ENCODE measurements at places on chromosomes 5 and 9. TPM values are rescaled to one million over a fixed set of nuclear protein-coding genes. Genes with fewer than 3 reads are reported as not detected.

GRCh38 chr9:131121346-131121745 is 4.0 kb upstream of the NUP214 start:
- peaks cover 4% of the 10 kb centered on the region for H3K36me3 ChIP-seq
- H3K4me1 ChIP-seq: peaks cover 15% of the 10 kb centered on the region
- H3K27me3 ChIP-seq: peaks cover 7% of the 10 kb centered on the region
- DNase-seq: no peak
- no peak overlapping the region for H3K27ac ChIP-seq
- H3K4me3 ChIP-seq: no peak overlapping the region

DNA sequence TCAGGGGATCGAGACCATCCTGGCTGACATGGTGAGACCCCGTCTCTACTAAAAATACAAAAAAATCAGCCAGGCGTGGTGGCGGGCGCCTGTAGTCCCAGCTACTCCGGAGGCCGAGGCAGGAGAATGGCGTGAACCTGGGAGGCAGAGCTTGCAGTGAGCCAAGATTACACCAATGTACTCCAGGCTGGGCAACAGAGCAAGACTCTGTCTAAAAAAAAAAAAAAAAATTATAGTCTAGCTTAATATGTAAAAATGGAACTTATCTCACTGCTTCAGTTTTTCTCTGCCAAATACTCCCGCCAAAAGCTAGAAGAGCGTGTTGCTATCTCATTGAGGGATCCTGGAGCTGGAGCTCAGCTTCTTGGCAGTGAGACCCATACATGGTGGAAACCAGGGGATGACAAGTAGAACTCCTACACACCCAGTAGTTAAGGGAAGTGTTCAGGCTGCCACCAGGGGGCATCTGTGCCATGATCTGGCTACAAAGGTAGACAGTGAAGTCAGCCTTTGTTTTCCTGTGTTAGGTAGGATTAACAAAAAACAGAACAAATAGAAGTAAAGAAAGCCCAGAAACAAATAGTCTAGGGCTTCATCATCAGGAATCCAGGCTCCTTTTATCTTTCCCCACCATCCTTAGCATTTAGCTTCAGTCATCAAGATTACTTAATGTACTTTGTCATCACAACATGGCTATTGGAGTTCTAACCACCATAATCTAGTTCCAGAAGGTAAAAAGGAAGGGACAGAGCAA is 33.6 kb upstream of the GLIPR2 start:
- H3K27me3 ChIP-seq: no peaks in the 10 kb centered on the region
- DNase-seq: peak; percentile 68
- H3K4me3 ChIP-seq: no peak overlapping the region
- no peaks in the 10 kb centered on the region for H3K36me3 ChIP-seq
- peaks cover 2% of the 10 kb centered on the region for H3K4me1 ChIP-seq

The ISOC1 gene
- total RNA-seq: 9.9 TPM

The SMU1 gene
- 26.8 TPM for total RNA-seq

Data from activated B cell treated with CpG ODN at 0.5 μM for 24 hours (primary cell).